ENCODE measurements at places on chromosomes 2 and 18.

DNA sequence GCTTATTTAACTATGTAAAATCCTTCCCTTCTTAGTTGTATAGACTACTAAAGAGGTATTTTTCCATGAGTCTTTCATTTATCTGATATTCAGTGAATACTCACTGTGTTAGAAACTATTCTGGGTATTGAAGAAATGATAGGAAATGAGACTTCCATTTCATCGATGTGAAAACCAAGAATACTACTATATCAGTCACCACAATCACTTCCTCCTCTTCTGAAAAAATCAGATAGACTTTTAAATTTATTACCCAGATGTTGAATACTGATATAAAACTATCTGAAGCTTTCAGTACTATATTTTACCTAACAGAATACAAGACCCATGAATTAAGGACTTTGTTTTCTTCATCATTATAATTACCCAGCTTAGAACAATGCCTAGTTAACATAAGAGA, 1801.1 kb upstream of the CELF4 start:
- no peak for DNase-seq

DNA sequence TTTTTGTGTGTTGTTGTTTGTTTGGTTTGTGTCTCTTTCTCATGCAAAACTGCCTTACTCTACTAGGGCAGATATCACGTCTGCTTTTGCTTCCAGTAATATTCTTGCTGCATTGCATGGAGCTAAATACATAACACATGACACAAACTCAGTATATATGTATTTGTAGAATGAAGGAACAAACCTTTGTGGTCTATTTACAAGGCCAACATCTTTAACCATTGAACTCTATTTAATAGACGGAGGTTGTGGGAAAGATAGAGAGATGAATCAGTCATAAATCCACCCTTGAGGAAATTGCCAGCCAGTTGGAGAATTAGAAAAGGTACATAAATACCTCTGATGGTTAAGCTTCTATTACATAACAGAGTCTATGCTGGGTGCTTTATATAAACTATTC, 26.0 kb upstream of the IL1RL1 start:
- DNase-seq, result no peak

DNA sequence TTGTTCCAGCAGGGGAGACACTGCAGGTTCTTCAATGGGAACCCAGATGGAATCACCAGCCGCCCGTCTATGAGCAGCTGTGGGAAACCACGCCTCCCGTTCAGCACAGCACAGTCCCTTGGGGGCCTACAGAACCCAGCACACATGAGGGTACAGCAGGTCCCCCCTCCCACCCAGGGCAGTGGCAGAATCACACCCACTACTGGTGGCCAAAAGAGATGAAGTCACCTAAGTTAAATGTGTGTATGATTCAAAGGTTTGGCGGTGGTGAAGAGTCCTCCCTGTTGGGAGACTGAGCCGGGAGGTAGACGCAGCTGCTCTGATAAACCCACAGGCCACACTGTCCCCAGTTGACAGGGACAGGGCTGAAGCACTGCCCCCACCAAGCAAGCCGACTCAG, 44.3 kb downstream of the L3MBTL4 start:
- no peak for DNase-seq

DNA sequence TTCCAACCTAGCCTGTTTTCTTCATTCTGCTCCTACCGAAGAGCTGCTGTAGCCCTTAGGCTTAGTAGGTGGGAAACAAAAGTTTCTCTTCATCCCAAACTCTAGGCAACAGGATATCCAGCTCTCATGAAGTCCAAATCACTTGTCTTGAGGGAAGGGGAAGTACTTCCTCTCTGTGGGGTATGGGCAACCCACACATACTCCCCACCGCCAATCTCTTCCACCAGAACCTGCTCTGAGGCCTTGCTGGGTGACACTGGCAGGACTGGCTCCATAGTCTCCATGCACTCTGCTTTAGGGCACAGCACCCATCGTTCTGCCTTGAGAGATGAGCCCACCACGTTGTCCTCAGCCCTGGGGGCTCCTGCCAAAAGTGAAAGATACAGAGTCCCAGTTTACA, 173.0 kb downstream of the NCK2 start:
- DNase-seq, result no peak

DNA sequence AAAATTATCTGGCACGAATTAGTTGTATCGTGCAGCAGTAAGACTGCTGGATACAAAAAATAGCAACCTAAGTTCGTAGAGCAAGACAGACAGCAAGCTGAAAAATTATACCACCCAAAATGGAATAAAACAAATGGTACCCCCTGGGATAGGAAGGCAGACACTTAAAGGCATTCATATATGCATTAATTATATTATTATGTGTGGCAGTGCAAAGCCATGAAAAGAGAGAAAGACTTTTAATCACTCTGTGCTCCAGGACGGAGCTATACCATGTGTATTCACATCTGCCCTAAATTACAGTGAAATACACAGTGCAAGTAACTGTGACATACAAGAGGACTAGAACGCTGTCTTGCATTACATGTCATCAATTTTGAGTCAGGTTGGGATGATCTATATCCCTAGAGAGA, 235.9 kb downstream of the GULP1 start:
- no peak for DNase-seq

DNA sequence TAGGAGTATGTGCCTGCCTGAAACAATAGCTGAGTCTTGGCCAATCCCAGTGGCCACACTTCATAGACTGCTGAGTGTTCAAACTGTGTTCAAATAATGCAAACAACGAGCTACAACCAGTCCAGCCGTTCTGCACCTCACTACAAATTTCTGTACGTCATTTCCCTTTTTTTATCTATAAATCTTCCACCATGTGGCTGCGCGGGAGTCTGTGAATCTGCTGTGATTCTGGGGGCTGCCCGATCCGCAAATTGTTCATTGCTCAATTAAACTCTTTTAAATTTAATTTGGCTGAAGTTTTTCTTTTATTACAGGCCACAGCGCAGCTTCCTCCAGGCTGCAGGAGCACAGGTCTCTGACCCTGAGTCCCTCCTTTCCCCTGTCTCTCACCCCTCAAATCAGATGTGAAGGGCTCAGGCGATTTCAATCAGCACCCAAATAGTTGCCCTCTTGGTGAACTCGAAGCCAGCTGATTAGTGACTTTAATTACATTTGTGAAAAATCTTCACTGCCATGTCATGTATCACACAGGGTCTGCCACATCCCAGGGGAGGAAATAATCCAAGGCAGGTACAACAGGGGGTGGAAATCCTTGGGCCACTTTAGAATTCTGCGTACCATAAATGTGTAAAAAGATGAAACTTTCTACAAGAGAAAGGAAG, 145.6 kb downstream of the NDUFA10 start:
- DNase-seq, result no peak

DNA sequence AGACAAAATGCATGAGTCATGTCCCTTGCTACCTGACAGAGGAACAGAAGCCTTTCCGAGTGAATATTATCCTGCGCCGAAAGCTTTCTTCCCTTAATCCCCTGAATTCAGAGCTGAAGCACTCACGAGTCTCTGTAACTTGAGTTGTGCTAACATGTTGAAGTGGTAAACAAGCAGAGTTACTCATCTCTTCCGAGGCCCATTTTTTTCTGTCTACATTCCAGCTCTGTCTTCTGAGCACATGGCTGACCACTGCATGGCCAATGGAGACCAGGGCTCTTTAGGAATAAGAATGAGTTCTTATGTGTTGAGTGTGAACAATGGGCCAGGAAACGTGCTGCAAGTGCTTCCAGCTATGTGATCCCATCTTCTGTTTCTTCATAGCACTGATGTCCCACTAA, 73.1 kb upstream of the PID1 start:
- DNase-seq, result no peak

GRCh38 chr2:53500181-53500580, 267.4 kb upstream of the CHAC2 start:
- DNase-seq, result no peak

DNA sequence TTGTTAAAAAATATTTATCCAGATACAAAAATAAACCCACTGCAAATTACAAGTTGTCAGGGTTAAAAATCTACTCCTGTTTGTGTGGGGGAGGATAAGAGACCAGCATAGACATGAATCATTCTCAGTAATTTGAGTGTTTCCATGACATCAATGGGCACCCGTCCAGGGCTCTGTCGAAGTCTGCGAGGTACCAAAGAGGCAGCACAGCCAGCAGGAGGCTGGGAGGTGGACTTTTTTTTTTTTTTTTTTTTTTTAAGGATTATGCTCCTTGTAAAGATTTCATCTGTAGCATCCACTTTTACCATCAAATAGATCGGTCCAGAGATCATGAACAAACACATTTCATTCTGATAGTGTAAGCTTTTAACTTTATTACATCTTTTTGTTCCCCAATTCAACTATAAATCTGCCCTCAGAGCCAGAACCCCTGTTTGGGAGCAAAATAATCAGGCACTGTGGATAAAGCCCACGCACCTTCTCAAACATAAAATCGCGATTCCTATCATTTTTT, 182.0 kb downstream of the TCF4 start:
- DNase-seq, result peak; percentile 88

DNA sequence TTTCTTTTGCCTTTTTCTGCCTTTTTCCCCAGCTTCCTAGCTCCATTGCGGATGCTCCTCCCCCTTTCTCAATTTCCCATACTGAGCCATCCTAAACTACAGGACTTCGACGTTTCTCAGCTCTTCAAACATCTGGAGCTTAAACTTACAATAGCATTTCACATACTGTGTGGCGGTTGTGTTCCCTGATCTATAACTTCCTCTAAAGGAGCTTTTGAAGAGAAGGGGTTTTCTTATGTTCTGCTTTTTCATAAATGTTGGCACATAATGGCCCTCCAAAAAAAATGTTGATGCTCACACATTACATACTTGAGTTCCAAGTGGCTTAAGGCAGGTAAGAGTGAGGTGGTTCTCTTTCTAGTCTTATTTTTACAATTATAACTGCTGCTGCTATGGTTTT, 87.4 kb downstream of the RNF144A start:
- no peak for DNase-seq

GRCh38 chr2:119389615-119390306, 23.0 kb downstream of the DBI start:
- DNase-seq, result peak; percentile 57

DNA sequence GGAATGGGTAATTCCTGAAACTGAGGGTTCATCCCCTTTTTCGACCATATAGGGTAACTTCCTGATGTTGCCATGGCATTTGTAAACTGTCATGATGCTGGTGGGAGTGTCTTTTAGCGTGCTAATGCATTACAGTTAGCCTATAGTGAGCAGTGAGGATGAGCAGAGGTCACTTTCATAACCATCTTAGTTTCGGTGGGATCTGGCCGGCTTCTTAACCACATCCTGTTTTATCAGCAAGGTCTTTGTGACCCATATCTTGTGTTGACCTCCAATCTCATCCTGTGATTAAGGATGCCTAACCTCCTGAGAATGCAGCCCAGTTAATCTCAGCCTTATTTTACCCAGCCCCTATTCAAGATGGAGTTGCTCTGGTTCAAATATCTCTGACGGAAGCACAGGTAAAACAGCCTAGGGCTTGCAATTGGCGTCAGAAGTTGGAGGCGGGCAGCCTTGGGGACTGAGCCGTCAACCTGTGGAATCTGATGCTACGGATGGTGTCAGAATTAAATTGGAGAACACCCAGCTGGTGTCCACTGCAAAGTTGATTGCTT, 19.5 kb downstream of the RALBP1 start:
- DNase-seq, result no peak

- no peak for DNase-seq
Measured at GRCh38 chr2:214730248-214730647, 79.2 kb downstream of the BARD1 start.

- DNase-seq, result no peak
Measured at GRCh38 chr2:176234156-176234555, 35.1 kb upstream of the MTX2 start.

- no peak for DNase-seq
Measured at GRCh38 chr18:10670856-10671255, 145.0 kb downstream of the NAPG start.

DNA sequence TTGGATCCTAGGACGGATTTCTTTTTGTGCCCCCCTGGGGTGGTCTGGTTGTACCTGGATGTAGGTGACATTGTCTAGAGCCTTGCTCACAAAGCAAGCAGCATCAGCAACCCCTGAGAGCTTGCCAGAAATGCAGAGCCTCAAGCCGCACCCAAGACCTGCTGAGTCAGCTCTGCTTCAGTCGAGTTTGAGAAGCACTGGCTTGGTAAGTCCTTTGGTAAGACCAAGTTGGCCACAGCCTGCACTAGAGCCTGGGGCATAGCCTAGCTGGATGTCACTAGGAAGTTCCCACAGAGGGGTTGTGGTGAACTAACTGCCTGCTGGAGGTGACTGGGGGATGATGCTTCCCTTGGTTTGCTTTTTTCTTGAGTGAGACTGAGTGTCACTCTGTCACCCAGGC, 6.2 kb downstream of the ABCG5 start:
- no peak for DNase-seq

DNA sequence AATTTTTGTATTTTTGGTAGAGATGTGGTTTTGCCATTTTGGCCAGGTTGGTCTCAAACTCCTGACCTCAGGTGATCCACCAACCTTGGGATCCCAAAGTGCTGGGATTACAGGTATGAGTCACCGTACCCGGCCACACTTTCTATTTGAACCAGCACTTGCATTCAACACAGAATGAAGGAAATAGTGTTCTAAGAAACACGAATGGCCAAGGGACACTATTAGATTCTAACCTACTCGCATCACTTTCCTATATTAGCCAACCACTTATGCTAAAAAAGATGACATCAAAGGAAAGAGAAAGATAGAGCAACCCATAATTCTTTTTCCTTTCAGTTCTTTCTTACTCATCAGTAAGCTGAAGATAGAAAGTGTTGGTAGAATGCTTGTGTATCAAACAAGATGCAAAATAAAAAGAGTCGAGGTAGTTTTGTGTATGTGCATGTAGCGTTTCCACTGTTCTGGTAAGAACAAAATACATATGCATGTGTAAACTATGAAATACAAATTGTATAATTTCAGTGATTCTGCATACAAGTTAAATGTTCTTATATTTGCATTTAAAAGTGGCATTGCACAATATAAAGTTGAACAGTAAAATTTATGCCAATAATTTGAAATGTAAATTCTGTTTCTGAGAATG, 247.6 kb downstream of the CDCA7 start:
- DNase-seq, result no peak

GRCh38 chr2:117949806-117950205, 64.1 kb downstream of the CCDC93 start:
- DNase-seq, result no peak

DNA sequence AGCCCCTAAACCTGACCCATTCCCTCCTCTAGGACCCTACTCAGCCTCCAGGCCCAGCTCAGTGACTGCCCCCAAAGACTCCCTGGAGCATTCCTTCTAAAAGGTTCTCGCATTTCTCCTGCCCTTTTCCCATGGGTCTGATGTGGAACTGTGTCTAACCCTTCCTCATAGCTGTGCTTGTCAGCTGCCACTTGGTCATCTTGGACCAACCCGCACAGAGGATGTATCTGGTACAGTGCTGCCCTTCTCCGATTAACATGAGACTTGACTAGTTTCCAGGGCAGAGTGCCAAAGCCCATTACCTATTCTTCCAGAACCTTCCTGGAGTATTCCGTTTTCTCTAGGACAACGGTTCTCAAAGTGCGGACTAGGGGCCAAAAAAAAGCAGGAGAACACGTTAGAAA, 518 bp upstream of the NFU1 start:
- DNase-seq, result peak; percentile 34

All from omental fat pad (tissue), 4 donors.